Activated CD4-positive, alpha-beta T cell treated with anti-CD3 and anti-CD28 coated beads, Interleukin-2, amount 50 U/mL, for 4 hours (primary cell): ENCODE measurements at places on chromosomes 13 and 19.

- no peak for DNase-seq
Measured at GRCh38 chr13:24788538-24788937, 24.6 kb downstream of the RNF17 start.

- DNase-seq: no peak
Measured at GRCh38 chr19:51063664-51064063, 1.2 kb downstream of the KLK13 start.

- DNase-seq: no peak
Measured at GRCh38 chr19:18366021-18366435, 19.9 kb upstream of the GDF15 start.

DNA sequence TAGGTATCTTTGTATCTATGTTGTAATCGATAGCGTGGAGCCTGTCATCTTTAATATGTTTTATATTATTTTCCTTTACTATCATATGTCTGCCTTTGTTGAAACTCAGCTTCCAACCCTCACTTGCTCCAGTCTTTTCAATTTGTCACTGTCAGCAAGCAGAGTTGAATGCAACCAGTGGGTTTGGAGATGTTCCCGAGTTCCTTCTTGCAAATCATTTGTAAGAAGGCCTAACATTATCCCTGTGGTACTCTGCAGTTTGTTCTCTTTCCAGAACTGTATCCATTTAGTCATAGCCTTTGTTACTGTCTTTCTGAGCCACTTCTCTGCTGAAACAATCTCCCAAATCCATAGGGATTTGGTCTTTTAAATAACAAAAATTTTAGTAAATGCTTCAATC is 41.8 kb downstream of the RNASEH2B start:
- DNase-seq: no peak

- no peak for DNase-seq
Measured at GRCh38 chr13:75724752-75725517, 88.8 kb downstream of the LMO7 start.

GRCh38 chr13:97133955-97134354 is 88.2 kb upstream of the MBNL2 start:
- DNase-seq: no peak

DNA sequence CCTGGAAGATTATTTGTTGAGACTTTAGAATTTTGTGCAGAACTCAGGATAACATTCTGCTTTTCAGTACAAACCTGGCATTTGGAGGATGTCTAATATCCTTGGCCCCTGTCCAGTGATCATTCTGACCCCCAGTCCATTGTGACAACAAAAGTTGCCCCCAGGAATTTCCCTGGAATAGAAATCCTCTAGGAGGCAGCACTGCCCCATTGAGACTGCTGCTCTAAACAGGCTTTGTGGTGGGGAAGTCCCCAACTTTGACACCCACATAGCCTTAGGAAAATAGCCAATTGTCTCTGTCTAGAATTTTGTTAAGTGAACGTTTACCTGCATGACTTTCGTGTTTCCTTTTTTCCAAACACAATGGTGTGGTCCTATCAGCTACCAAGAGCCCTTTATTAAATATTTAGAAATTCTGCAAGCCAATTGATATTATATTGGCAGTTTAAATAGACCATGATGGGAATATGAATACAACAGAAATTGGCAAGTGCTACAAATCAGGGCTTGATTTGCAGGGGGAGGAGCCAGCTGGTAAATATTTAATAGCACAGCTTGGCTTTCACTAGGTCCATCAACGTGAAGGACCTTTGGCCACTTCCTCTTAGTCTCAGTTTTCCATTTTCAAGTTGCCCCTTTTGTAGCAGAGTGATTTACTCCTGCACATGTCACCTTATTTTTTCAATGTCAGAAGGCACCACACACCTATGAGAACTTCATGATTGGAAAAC is 451.7 kb downstream of the EFNB2 start:
- DNase-seq: no peak

DNA sequence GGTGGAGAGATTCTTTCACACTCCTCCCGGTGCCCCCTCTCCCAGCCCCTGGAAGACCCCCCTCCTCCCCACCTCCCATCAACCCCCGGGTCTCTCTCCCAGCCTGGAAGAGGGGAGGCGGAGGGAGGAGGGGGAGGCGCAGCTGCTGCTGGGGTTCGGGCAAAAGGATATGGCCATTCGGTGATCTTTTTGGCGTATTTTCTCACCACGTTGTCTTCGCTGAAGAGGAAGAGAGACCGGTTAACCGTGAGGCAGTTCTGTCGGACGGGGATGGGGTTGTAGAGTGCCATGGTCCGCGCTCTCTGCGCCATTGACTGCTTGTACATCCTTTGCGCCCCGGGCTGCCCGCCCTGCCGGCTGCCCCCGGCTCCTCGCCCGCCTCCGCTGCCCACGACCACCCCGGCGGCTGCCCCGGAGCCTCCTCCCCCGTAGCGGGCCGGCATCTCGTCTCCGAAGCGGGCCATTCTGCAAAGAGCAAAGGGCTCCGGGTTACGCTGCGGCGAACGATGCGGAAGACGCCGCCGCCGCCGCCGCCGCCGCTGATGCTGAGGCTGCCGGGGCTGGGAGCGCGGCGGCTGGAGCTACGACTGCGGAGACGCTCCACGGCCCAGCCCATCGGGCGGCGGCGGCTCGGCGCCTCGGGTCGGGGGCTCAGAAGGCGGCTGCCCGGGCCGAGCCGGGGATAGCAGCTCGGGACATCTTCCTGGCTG is 363 bp downstream of the CACNA1A start:
- DNase-seq: no peak

DNA sequence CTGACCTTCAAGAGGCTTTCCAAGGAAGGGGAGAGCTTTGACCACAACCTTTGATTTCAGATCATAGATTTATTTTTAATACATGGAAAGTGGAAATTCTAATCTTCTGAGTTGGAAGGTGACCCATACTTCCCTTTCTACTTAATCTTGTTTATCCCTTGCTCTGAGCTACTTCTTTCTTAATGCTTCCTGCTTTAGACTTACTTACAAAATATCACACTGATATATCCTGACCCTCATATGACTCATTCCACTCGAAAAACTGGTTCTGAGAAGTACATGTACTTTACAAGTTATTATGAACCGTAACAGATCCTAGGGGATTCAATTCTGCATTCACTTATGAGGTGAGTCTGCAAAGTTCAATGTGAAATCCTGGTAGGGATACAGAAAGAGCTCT is 76.2 kb upstream of the IRS2 start:
- DNase-seq: no peak

DNA sequence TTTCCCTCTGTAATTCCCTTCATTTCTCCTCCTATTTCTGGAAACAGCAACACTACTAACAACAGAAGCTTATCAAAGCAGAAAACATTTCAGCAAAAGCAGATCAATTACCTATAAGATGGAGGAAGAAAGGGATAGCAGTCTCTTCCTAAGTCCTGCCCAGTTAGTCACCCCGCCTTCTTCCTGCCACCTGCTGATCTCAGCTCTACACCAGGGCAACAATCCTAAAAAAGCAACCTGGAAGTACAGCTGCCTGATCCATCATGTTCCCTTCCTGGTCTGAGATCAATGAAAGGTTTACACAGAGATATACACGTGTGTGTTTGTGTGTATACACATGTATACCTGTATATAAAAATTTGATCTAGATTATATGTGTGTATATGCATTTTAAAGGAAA is 59.4 kb downstream of the TSC22D1 start:
- DNase-seq: no peak

GRCh38 chr19:3423183-3423829 is 56.9 kb downstream of the NFIC start:
- DNase-seq: no peak

DNA sequence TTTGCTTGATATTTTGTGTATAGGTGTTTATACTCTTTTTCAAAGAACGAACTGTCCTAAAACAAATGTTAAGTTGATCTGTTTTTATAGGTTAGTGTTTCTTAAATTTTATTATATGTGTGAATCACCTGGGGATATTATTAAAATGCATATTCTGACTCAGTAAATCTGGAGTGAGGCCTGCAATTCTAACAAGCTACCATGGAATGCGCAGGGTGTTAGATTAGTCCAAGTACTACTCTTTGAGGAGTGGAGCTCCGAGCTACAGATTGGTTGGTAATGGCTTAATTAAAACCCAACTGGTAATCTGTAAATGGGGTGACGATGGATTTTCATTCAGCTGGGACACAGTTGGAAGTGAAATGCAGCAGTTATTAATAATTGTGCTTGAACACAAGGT is 214.1 kb upstream of the UFM1 start:
- no peak for DNase-seq

DNA sequence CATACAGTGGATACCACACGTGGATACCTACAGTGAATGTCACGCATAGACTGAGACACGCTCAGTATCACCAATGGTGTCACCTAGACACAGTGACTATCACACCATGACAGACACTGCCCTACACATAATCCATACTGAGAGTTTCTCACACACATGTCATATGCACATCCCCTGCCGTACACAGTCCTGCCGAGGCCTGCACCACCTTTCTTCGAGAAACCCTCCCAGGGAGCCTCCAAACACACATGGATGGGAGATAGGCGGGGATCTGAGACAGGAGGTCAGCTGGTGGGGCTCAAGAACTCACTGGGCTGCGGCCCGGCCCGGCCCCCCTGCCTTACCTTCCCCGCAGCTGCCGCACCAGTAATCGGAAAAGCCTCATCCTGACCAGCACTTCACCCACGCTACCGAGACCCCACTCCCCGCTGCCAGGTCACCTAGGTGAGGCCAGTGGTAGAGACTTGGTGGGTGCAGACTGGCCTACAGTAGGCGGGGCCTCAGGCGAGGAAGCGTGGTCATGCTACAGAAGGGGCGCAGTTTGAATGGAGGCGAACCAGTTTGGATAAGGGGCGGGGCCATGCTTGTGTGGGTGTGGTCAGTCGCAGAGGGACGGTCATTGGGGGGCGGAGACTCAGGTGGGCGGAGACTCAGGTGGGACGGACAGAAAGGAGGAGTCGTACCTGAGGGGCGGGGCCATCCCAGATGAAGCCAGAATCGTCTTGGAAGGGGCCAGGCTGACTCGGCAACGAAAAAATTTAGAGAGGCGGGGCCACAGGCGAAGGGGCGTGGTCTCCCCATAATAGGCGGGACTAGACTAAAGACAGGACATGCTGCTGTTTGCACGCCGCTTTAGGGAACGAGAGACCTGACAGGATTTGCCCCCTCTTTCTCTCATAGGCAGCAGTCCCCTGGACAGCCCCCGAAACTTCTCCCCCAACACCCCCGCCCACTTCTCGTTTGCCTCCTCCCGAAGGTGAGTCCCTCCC is 2.1 kb downstream of the MAST1 start:
- DNase-seq: no peak

GRCh38 chr19:30064771-30065494 is 122.9 kb downstream of the URI1 start:
- no peak for DNase-seq

DNA sequence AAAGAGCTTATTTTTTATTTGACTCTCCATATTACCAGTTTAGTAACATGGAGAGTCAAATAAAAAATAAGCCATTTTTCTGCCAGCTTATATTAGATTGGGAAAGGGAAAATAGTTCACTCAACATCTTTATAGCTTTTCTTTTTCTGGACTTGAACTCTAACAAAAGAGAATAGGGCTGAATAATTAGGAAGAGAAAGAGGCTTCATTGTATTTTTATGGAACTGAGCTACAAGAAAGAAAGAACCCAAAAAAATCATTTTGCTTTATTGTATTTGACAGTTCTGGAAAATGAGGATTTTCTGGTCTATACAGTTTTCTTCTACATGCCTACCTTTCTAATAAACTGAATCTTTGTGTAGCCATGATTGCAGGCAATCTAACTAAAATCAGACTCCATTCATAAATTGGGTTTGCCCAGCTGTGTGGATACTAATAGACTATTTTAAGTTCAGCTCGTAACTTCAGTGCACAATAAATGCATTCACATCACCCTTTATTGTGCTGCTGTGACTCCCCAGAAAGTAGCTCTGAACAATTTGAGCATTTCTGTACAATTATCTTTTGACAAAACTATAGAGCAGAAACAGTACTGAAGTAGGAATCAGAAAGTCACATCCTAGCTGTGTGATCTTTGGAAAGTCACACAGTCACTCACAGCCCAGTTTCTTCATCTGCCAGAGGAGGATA is 115.3 kb downstream of the STOML3 start:
- DNase-seq: no peak

DNA sequence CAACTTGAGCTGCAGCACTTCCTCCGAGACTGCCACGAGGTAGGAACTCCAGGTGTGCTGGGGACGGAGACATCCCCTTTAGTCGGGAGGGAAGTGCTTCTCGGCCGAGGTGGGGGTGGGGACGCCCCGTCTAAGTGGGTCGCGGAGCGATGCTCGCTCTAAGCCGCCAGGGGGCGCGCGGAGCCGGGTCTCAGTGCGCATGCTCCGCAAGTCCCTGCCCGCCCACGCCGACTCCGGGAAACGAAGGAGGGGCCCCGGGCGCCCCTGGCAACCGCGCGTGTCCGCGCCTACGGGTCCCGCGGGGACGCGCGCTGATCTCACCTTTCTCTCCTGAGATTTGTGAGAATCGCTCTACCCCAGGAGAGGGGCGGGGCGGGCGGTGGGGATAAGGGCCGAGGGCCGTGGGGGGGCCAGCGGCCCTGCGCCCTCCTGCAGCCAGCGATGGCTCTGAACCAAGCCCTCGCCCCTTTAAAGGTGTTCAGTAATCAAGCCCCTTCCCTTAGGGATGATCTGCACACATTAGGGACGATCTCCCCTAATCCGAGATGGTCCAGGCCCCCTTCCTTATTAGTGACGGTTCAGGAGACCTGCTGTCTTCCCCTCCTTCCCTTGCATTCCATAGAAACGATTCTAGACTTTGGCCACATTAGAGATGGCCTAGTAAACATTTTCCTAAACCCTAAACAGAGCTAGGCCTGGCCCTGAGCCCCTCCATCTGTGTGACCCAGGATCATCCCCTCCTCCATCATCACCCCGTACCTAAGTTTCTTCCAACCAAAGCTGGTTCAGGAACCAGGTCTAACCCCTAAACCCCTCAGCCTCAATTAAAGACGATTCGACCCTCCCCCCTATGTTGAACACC is 47.3 kb upstream of the SHKBP1 start:
- DNase-seq: peak; percentile 84

GRCh38 chr13:97367016-97367822 is 66.8 kb upstream of the RAP2A start:
- no peak for DNase-seq

- peak; percentile 27 for DNase-seq
Measured at GRCh38 chr13:84137292-84137691, 255.0 kb upstream of the SLITRK1 start.

- DNase-seq: no peak
Measured at GRCh38 chr19:49749771-49750170, 13.3 kb downstream of the TSKS start.

DNA sequence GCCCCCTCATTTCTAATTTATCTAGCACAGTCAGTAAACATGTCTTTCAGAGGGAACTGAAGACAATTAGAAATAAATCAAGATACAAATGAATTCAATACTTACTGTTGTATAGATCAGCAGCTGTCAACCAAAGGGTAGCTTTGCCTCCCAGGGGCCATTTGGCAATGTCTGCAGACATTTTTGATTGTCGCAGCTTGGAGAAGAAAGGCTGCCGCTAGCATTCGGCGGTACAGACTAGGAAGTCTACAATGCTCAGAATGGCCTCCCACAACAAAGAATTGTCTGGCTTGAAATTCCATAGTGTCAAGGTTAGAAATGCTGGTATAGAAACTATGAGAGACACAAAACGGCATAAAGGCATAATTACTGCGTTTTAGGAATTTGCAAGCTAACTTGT is 91.6 kb downstream of the RGCC start:
- no peak for DNase-seq

- no peak for DNase-seq
Measured at GRCh38 chr13:76912476-76912875, 26.3 kb upstream of the KCTD12 start.
